H9 (cell line): ENCODE measurements at places on chromosomes 16 and 17. TPM values are rescaled to one million over a fixed set of nuclear protein-coding genes. Genes with fewer than 3 reads are reported as not detected.

The EVPLL gene
- 0.61 TPM in 1 of 2 replicates, not detected in the other for total RNA-seq

The CCL23 gene
- not detected in 2 replicates for total RNA-seq

The DUS2 gene
- total RNA-seq = 26.0 and 28.5 TPM in 2 replicates

- peaks cover 9% of the 10 kb centered on the region for H3K36me3 ChIP-seq
- peak overlapping the region; percentile 14 for H3K27ac ChIP-seq
- no peaks in the 10 kb centered on the region for H3K27me3 ChIP-seq
- H3K4me1 ChIP-seq = peaks cover 9% of the 10 kb centered on the region; the same call in 1 of the 2 replicates
These were observed 156.5 kb downstream of the FOXL1 start for GRCh38 chr16:86734543-86735460.

DNA sequence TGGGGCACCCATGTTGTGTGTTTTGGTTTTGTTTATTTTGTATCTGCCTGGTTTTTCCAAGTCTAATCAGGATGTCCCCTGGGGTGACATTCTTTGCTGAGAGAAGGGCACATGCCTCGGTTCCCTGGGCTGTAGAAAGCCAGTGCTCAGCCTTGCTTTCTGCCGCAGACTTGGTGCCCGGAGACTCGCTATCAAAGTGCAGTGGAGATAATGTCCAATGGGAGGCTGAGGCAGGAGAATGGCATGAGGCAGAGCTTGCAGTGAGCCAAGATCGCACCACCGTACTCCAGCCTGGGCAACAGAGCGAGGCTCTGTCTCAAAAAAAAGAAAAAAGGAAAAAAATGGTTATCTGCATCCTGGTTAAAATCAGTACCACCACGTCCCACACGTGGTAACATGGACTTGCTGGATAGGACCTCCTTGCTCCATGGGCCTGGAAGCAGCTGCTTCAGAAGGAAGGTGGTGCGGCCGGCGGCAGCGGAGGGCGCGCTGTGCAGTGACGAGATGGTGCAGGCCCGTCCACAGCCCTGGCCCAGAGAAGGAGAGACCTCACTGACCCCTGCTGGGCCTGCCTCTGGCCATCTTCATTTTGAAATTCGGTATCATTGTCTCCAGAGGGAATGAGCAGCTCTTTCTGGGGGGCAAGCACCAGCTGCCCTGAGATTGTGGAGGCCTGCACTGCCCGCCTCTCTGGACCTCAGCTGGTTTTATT lies 19.3 kb upstream of the IL17C start:
- no peak for DNase-seq
- no peaks in the 10 kb centered on the region for H3K4me1 ChIP-seq
- peaks cover 44% of the 10 kb centered on the region for H3K36me3 ChIP-seq

DNA sequence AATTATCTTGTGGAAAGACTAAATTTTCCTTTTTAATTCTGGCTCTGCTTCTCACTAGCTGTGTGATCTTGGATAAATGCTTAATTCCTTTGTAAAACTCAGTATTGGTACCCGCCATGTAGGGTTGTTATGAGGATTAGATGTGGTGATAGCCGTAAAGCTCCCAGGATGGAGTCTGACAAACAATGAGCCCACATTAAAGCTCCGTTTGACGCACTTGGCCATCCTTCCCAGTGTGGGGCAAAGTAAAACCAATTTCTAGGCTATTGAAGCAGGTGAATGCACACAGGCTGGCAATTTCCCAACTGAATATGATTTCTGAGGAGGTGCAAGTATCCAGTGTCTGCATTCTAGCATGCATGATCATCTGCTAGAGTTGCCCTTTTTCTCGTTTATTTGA lies 123.6 kb downstream of the MRTFB start:
- DNase-seq = no peak
- no peak overlapping the region for H3K27ac ChIP-seq
- H3K27me3 ChIP-seq = no peaks in the 10 kb centered on the region
- no peaks in the 10 kb centered on the region for H3K4me1 ChIP-seq
- H3K36me3 ChIP-seq = no peaks in the 10 kb centered on the region; the same call in 1 of the 2 replicates
- no peak overlapping the region for H3K4me3 ChIP-seq

GRCh38 chr17:32876417-32877163 lies at the start of gene MYO1D:
MYO1D (minus strand) TSS chr17:32877124; CDS start chr17:32876872, 252 bp downstream.
- peak within 1 kb of the TSS; percentile 88 for H3K4me3 ChIP-seq
- H3K4me1 ChIP-seq = no peaks in the 10 kb centered on the region
- DNase-seq = peak; percentile 83
- H3K27ac ChIP-seq = peak within 1 kb of the TSS; percentile 33

GRCh38 chr17:39094607-39095308 lies 56.7 kb downstream of the PLXDC1 start:
- no peaks in the 10 kb centered on the region for H3K36me3 ChIP-seq
- H3K27me3 ChIP-seq = no peaks in the 10 kb centered on the region; the same call in 1 of the 2 replicates
- DNase-seq = no peak
- no peak overlapping the region for H3K4me3 ChIP-seq

DNA sequence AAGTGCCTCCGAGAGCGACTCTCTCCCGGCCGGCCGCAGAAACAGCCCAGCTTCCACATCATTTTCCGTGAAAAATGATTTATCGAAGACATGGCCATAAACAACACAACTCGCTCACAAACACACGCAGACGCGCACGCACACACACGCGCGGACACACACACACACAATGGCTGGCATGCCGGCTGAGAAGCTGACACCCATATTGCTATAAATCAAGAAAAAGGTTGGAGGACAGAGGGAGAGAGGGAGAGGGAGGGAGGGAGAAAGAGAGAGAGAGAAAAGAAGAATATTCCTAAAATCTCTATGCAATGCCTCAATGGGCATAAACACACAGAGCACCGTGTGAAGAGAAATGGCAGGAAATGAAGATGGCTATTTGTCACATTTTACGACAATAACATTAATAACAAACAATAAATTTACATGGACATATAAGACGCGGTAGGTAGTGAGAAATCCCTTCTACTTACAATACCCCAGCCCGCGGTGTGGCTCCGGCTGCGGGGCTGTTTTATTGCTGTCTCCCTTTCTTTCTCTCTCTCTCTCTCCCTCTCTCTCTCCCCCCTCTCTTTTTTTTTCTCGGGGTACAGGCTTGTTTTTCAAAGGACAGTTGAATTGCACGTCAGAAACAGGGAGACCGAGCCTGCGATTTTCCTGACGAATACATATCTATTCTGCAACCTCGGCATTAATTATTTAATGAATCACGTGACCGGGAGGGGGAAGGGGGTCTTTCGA lies 9.5 kb downstream of the HOXB4 start:
- H3K27ac ChIP-seq = no peak overlapping the region
- DNase-seq = no peak
- H3K4me3 ChIP-seq = no peak overlapping the region; the same call in 2 of the 3 replicates
- peaks cover 2% of the 10 kb centered on the region; the same call in 1 of the 2 replicates for H3K4me1 ChIP-seq
- H3K36me3 ChIP-seq = no peaks in the 10 kb centered on the region
- H3K27me3 ChIP-seq = peaks cover 99% of the 10 kb centered on the region

GRCh38 chr17:64057701-64058263 lies 37.3 kb upstream of the ICAM2 start:
- H3K4me3 ChIP-seq = no peak overlapping the region
- H3K27ac ChIP-seq = no peak overlapping the region
- H3K27me3 ChIP-seq = no peaks in the 10 kb centered on the region
- H3K36me3 ChIP-seq = peaks cover 4% of the 10 kb centered on the region

DNA sequence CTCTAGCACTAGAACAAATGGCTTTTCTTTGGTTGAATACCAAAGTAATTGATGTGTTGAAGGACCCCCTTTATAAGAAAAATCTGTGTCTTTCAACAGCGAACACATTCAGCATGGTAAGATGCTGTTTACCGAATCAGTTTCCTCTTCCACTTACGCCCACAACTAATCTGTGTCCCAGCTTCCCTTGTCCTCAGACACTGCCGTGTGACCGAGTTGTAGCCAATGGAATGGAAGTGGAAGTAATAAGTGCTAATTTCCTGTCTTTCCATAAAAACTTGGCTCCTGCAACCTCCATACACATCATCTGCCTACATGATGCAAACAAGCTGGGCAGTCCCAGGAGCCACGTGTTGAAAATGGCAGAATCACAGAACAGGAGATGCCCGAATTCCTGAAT lies 10.4 kb downstream of the CDIPT start:
- no peak overlapping the region for H3K4me3 ChIP-seq
- H3K4me1 ChIP-seq = no peaks in the 10 kb centered on the region
- H3K27me3 ChIP-seq = no peaks in the 10 kb centered on the region
- no peak overlapping the region for H3K27ac ChIP-seq
- no peaks in the 10 kb centered on the region; the same call in 1 of the 2 replicates for H3K36me3 ChIP-seq

DNA sequence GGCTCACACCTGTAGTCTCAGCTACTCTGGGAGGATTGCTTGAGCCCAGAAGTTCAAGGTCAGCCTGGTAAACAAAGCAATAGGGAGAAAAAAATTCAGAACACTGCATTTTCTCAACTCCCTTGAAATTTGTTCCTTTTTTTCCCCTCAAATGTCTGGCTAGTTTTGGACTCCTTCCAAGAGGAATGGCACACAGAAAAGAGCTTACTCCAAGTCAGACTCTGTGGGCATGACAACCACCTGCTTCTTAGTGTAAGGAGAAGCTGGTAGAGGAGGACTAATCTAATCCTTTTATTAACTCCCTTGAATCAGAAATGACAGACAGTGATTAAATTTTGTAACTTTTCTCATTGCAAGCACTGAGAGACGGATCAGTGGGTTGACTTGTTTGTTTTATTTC lies 27.9 kb upstream of the HYDIN start:
- H3K27ac ChIP-seq = no peak overlapping the region
- no peak overlapping the region for H3K4me3 ChIP-seq
- no peak for DNase-seq
- peaks cover 4% of the 10 kb centered on the region; the same call in 1 of the 2 replicates for H3K4me1 ChIP-seq

DNA sequence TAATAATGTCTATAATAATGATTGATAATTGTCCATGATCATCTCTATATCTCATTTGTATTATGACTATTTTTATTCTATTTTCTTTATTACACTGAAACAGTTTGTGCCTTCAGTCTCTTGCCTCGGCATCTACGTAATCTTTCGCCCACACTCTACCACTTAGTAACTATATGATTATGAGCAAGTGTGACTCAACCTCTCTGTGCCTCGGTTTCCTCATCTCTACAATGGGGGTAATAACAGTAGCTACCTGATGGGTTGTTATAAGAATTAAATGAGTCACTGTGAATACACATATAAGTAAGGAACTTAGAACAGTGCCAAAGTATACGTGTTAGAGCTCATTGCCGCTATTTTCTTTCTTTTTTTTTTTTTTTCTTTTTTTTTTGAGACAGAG lies 3.7 kb upstream of the SLC16A11 start:
- H3K4me3 ChIP-seq = no peak overlapping the region
- H3K36me3 ChIP-seq = no peaks in the 10 kb centered on the region
- peaks cover 6% of the 10 kb centered on the region for H3K27me3 ChIP-seq
- no peaks in the 10 kb centered on the region for H3K4me1 ChIP-seq
- H3K27ac ChIP-seq = no peak overlapping the region
